ENCODE measurements at places on chromosomes 16 and 17. TPM values are rescaled to one million over a fixed set of nuclear protein-coding genes. Genes with fewer than 3 reads are reported as not detected.
A peak's percentile ranks its signal among the peaks of the same experiment; 100 is the strongest.

- DNase-seq = no peak
These were observed at the start of gene P2RX1 for GRCh38 chr17:3915995-3916696. Gene P2RX1, minus strand, starts transcription at chr17:3916465. Its CDS starts 240 bp downstream, at chr17:3916225.

The SCNN1B gene
- 3.8 TPM for total RNA-seq

DNA sequence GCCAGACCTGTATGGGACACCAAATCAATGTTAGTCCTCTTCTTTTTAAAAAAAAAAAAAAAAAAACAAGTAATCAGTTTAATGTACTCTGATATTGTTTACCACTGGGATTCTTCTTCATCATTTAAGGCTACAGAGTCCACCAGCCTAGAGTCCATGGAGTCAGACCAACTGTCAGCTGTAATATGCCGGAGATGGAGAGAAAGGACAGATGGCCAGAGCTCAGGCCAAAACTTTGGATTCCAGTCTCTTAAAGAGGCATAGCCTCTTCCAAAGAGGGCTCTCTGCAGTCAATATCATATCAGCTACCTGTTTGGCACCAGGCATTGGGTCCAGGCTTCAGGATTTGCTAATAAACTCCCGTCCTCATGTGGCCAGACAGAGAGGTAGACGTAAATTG, 469.6 kb upstream of the HSBP1 start:
- DNase-seq = peak; percentile 48

The KRT24 gene
- 0.31 TPM for total RNA-seq

DNA sequence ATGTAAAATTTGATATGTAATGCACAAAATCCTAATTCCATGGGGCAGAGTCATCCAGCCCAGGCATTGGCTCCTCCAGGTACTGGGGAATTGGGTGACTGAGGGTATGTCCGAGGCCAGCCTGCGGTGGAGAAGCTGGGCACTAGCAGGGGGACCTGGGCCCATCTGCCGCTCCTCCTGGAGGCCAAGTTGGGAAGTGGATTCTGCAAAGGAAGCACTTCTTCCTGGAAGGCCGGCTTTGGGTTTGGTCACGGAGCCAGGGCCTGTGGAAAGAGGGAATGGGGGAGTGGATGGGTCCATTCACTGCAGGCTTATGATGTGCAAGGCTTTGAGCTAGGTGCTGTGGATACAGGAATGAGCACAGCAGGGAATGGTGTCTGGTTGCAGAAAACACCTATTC, 85.8 kb downstream of the GNAO1 start:
- DNase-seq = no peak

GRCh38 chr17:56798916-56799315, 34.8 kb downstream of the C17orf67 start:
- no peak for DNase-seq

The CCL14 gene
- total RNA-seq = 0.92 TPM

- DNase-seq = no peak
These were observed 15.1 kb downstream of the CCL4 start for GRCh38 chr17:36118477-36119353.

DNA sequence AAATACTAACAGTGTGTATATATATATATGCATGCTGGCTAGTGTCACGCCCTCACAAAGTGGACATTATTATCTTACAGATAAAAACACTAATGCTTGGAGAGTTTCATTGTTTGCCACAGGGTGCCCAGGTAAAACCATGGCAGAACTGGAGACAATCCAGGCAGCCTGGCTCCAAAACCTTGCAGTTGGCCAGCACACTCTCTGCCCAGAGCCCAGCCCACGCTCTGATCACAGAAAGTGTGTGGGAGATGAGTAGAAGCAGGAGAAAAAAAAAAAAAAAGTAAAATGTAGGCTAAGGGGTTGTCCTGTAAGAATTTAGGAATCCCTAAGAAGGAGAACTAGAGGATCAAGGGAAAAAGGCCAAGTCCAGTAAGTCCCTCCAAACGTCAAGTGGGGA, 538.0 kb downstream of the CDH13 start:
- no peak for DNase-seq

DNA sequence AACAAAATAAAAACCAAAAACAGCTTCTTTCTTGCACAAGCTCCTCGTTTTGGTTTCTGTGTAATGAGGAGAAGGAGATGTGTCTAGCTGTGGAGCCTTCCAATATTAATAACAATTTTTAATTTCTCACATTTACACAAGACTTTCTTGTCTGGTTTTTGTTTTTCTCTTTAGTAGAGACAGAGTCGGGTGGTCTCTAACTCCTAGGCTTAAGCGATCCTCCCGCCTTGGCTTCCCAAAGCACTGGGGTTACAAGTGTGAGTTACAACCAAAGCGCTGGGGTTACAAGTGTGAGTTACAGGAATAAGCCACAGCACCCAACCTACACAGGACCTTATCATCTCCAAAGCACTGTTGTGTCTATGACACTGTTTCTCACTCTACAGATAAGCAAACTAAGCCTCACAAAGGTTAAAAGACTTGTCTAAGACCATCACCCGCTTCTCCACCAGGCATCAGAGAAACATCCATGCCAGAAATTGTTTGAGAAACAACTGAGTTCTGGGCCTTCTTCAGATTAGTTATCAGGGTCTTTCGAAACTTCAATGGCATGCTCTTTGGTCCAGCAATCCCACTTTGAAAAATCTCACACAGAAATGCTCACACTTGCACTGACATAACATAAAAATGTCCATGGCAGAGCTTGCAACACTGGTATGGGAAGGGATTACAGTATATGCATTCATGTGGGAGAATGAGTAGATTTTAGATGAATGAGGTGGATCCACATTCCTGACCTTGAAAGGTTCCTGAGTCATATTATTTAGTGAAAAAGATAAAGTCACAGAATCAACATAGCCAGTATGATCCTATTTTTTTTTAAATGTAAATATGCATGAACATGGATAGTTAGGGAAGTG, 3.9 kb downstream of the ABAT start:
- DNase-seq = no peak

DNA sequence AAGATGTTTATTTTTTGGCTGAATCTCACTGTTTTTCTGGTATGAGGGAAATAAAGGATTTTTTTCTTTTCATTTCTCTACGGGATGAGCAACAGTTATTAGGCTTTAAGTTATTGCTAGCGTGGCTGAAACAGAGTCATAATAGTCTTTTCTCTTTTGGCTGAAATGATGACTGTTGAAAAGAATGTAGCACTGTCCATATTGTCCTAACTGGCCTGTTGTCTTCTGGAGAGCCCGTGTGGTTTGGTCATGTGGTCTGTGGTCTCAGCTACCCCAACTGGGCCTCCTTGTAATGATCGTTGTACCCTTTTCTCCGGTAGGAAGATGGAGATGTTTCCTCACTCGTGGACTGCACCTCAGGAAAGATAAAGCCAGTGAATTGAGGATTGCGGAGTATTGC, 36.6 kb downstream of the EPN2 start:
- DNase-seq = no peak

DNA sequence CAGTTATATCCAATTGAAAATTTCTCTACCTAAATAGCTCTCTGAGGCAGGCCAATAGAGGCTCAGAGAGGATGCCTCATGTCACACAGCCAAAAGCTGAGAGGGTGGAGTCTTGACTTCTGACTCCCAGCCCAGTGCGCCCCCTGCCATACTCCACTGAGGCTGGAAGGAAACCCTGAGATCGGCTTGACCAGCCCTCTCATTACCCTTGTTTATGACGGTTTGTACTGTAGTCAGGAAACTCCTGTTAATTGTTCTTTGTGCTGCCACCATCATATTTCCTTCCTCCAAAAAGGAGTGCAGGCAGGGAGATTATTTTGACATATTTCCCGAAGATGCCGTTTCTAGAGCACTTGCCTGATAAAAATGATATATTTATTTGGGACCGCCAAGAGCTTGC, 107.9 kb downstream of the AIPL1 start:
- peak; percentile 17 for DNase-seq

Data from tongue (tissue), 3 donors.